ENCODE measurements at places on chromosomes 3 and 15. TPM values are rescaled to one million over a fixed set of nuclear protein-coding genes. Genes with fewer than 3 reads are reported as not detected.

- DNase-seq: peak; percentile 57
Measured at GRCh38 chr3:128297401-128298138, 144.3 kb downstream of the EEFSEC start.

- DNase-seq: peak; percentile 88
Measured at GRCh38 chr3:123328851-123329635, 119.8 kb downstream of the ADCY5 start.

- DNase-seq: no peak
Measured at GRCh38 chr15:22866079-22866478, 27.6 kb downstream of the NIPA2 start.

- no peak for DNase-seq
Measured at GRCh38 chr3:15647611-15648167, 46.1 kb downstream of the BTD start.

GRCh38 chr3:15345066-15345607, 12.8 kb upstream of the SH3BP5 start:
- no peak for DNase-seq

DNA sequence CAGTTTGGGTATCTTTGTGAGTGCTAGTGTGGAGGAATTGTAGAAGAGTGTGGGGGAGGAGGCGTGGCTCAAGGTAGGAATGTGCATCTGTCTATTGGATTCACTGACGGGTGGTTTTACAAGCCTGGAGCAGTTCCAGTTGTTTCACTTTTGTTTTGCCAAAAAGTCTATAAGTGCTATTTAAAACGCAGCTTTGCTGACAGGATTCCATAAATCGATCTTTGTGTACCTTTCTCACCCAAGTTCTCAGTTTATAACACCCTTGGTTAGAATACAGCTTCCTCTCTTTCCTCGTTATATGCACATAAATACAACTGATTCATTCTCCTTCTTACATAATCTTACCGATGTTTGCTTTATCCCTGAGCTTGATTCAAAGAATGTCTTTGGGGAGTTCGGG, 123.2 kb upstream of the UBE2E2 start:
- no peak for DNase-seq

DNA sequence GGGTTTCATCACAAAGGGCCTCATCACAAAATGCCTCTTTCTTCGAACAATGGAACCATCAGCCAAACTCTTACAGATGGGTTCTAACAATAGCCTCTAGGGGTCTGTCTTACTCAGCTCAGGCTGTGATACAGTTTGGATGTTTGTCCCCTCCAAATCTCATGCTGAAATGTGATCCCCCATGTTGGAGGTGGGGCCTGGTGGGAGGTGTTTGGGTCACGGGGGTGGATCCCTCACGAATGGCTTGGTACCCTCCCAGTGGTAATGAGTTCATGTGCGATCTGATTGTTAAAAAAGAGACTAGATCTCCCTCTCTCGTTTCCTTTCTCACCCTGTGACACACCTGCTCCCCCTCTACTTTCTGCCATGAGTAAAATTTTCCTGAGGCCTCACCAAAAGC, 47.9 kb upstream of the LIPC start:
- DNase-seq: no peak

DNA sequence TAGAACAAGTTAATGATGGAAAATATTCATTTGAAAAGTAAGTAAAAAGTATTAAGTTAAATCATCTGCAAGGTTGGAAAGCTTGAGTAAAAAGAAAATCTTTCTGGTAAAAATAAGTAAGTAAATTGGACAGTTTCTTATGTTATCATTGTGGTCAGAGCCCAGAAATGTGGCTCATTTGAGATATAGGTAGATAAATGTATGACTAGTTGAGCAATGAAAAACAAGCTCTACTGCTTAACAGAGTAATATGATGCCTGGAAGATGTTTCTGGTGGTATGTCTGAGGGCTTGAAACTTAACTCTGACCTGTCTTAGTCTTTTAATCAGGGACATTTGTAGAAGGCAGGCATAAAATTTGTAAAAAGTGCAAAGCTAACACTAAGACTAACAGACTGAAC, 444.0 kb downstream of the MFSD1 start:
- DNase-seq: no peak

GRCh38 chr3:101128786-101129185, 135.6 kb upstream of the ABI3BP start:
- DNase-seq: no peak

- DNase-seq: no peak
Measured at GRCh38 chr3:62602129-62602770, 228.9 kb upstream of the FEZF2 start.

GRCh38 chr3:30225021-30225420, 381.4 kb upstream of the TGFBR2 start:
- DNase-seq: no peak

DNA sequence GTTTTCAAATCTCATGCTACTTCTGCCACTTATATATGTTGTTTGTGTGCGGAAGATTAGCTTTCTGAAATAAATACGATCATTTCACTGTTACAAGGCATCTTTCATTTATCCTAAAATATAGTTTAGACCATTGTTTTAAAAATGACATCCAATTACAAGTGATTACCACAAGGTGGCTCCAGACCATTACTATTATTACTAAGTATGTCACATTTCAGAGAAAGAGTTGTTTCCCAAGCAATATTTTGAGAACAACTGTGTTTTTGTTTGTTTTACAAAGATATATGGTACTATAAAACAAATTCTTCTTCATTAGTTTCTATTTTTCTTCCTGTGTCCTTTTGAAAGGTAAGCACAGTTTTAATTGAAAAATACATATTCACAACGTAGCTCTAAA, 136.0 kb upstream of the RAP2B start:
- no peak for DNase-seq

DNA sequence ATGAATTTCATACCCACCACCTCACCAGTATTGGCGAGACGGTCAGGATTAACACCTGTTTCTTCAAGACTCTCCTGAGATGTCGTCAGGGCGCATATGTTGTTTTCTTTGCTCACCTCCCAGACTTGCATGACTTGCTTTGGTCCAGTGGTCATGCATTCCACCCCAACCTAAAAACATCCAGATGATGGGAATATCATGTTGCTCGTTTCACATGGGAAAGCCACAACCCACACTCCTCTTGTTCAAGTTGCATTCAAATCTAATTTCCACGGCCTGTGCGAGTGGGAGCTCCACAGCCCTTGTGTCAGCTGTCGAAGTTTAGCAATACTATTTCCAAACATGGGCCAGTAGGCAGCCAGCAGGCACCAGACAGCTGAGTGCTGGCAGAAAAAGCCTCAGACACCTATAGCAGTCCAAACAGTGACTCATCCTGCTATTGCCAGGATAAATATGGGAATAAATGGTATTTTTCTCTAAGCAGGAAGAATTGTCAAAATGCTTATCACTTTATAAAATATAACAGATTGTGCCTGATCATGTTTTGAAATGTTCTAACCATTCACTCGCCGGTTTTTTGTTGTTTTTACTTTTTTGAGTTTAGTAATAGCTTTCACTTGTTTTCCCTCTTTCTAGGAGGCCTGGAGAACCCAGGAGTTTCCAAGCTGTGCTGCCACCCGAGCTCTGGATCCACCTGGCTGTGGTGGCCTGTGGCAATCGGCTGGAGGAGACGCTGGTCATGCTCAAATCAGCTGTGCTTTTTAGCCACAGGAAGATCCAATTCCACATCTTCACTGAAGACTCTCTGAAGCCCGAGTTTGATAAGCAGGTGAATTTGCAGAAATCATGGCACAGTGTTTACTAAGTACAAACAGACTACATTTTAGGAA, 20.1 kb downstream of the GXYLT2 start:
- DNase-seq: peak; percentile 52

DNA sequence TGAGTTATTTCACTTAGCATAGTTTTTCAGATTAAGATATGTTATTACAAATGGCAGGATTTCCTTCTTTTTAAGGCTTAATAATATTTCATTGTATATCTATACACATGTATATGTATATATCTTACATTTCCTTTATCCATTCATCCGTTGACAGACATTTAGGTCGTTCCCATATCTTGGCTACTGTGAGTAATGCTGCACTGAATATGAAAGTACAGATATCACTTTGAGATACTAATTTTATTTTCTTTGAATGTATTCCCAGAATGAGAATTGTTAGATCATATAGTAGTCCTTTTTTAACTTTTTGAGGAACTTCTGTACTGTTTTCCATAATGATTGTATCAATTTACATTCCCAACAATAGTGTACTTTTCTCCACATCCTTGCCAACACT, 270.4 kb downstream of the NAALADL2 start:
- DNase-seq: no peak

DNA sequence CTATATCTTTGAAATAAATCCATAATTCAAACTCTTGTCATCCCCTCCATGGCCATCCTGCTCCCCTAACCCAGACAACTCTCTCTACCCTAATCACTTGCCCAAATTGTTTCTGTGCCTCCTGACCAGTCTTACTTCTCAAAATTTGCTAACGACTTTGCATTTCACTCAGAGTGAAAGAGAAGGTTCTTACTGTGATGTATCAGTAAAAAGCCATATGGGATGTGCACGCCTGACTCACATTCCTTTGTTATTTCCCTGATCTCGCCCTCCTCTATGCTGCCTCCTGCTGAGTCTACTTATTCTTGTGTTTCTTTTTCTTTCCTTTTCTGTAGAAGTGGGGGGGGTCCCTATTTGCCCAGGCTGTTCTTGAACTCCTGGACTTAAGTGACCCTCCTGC, 487.2 kb upstream of the FRG2C start:
- DNase-seq: no peak

- DNase-seq: no peak
Measured at GRCh38 chr15:88695691-88696251, 57.0 kb downstream of the ISG20 start.

DNA sequence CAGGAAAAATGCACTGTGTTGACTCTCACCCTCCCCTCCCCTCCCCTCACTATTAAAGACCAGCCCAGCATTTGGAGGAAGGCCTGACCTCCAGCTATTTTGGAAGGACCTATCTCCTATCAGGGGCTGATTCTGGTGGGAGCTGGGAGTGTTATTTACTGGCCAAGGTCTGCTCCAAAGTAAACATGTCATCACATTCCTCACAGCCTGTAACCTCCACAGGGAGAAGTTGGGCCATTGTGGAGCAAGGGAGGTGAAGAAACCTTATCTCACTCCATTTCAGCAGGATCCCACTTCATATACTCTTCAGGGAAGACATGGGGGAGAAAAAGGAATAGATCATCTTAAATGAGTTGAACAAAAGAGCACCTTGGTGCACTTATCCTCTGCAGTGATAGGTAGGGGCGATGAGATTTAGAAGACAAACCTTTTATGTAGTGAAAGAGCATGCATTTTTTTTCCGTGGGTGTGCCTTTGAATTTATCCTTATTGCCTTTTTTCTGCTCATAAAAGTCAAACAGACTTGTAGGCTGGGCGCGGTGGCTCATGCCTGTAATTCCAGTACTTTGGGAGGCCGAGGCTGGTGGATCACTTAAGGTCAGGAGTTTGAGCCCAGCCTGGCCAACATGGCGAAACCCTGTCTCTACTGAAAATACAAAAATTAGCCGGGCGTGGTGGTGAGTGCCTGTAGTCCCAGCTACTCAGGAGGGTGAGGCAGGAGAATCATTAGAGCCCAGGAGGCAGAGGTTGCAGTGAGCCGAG, 15.6 kb upstream of the FLNB start:
- no peak for DNase-seq

GRCh38 chr3:114856835-114857234, 290.3 kb downstream of the ZBTB20 start:
- DNase-seq: no peak

DNA sequence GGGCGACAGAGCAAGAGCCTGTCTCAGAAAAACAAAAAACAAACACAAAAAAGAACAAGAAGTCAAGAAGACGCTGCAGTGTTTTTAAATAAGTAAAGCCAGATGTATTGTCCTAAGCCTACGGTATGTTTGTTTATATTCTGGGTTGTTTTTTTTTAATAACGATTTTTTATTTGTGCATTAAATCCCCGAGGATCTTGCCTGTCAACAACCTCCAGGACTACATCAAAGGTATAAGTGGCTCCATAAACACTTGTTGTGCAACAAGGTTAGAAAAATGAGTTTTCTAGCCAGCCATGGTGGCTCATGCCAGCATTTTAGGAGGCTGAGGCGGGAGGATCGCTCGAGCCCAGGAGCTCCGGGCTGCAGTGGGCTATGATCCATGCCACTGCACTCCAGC, 26.1 kb downstream of the ITGB5 start:
- DNase-seq: no peak

DNA sequence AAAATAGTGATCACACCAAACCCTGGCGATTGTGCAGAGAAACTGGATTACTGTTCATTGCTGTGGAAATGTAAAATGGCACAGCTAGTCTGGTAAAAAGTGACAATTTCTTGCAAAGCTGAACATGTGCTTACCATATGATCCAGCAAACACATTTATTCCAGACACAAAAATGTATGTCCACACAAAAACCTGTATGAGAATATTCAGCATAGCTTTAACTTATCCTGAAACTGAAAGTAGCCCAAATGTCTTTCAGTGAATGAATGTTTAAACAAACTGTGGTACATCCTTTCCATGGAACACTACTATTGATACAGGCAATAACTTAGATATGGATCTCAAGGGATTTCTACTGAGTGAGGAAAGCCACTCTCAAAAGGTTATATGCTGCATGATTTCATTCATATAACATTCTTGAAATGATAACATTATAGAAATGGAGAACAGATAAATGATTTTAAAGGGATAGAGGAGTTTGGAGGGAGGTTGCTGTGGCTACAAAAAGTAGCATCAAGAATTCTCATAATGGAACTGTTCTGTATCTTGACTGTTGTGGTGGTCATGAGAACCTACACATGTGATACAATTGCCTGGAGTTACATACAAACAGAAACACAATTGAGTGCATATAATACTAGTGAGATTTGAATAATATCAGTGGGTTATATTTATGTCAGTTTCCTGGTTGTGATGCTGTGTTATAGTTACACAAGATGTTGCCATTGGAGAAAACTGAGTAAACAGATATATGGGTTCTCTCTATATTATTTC, 70.7 kb upstream of the DPH6 start:
- DNase-seq: no peak

The LSAMP gene
- 19.9 TPM for total RNA-seq

The P2RY12 gene
- total RNA-seq: 1.0 TPM

The DGKG gene
- total RNA-seq: 18.2 TPM

The KNG1 gene
- 0.37 TPM for total RNA-seq

The SRGAP3 gene
- 6.4 TPM for total RNA-seq

The GLDN gene
- total RNA-seq: 10.8 TPM

The CNTN3 gene
- 5.2 TPM for total RNA-seq

Data from left ventricle myocardium superior (tissue), 1 donor.